ENCODE measurements at places on chromosomes 7 and 10.

DNA sequence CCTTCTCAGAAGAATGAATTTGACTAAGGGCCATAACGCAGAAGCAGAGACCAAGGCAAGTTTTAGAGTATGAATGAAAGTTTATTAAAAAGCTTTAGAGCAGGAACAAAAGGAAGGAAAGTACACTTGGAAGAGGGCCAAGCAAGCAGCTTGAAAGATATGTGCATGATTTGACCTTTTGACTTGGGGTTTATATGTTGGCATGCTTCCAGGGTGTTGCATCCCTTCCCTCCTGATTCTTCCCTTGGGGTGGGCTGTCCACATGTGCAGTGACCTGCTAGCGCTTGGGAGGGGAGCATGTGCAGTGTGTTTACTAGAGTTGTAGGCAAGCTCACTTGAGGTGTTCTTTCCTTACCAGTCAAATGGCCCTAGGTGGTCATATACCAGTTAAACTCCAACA, 37.9 kb upstream of the LRRN3 start:
- no peak for DNase-seq

- DNase-seq: no peak
Observed at GRCh38 chr7:116478834-116479233, 20.7 kb upstream of the CAV2 start.

- DNase-seq: no peak
Observed at GRCh38 chr7:125197731-125198393, 268.2 kb upstream of the POT1 start.

GRCh38 chr7:139023076-139023475, 12.8 kb downstream of the ZC3HAV1L start:
- DNase-seq: no peak

GRCh38 chr10:128324058-128324827, 198.0 kb upstream of the MKI67 start:
- DNase-seq: no peak

GRCh38 chr10:110918643-110919348, at the start of gene BBIP1:
Gene BBIP1 (minus strand): TSS chr10:110919180. CDS start chr10:110918157, 1,023 bp downstream.
- peak; percentile 100 for DNase-seq

GRCh38 chr7:120806669-120807068, 51.3 kb downstream of the TSPAN12 start:
- no peak for DNase-seq

Data from AG09319 (cell line).